LoVo (cell line): ENCODE measurements at places on chromosomes 1 and 21.

DNA sequence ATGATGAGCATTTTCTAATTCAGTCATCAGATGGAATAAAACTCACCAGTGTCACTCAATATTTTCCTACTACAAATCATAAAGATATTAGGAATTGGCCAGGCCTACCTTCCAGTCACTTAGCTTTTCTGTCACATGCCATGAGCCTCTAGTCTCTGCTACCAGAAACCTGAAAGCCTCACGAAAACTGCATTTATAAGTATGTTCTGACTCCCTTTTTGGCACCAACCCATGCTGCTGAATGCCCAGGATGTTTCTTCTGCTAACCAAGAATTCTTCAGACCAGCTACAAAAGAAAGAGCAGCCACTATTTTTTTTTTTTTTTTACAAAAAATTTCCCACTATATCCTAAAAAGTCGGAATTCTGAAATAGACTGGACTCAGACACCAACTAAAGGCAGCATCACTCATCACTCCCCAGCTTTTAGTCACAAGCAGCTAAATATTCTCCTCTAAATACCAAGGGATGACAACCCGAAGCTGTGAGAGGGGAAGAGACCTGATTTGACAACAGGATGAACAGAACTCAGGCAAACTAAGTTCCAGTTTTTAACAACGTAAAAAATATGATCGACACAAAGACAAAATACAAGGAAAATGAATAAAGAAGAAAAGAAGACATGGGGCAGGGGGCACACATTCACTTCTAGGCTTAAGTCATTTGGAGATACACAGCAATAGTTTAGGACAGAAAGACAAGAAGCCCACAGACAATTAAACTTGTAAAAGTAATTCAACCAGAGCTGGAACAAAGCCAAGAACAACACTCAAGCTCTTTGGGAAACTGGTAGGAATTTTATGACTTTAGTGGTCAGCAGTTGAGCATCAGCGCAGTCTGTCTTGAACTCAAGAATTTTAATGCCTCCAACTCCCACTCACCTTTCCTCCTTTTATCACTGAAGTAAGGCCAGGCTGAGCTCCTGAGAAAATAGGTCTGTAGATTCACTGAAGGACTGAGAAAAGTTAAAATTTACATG is 1.7 kb downstream of the DCAF8 start:
- peak; percentile 82 for DNase-seq

- peak; percentile 48 for DNase-seq
Measured at GRCh38 chr1:26772687-26773086, 15.1 kb upstream of the PIGV start.

DNA sequence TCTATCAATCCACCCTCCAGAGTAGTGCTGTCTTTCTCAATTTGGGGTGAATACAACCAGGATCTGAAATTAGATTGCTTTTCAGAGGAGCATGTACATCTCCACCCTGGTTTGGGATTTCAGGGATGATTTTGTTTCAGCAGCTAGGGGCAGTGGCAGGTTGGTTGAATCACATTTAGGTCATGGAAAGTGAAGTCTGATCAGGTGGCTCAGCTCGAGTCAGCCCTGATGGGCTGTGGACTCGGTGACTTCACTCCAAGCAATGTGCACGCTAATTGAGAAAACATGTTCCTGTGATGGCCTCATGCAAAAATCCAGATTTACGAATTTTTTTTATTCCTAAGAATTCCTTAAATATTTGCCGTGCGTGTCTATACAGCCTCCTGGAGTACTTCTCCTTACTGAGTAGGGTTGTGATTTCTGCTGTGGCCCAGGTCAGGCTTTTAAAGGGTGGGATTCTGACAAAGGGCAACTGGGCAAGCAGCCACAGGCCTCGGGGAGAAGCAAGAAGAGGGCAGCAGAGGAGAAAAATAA is 7.5 kb downstream of the NGF start:
- DNase-seq, result no peak

GRCh38 chr1:18893120-18893519 is 9.2 kb downstream of the ALDH4A1 start:
- no peak for DNase-seq

DNA sequence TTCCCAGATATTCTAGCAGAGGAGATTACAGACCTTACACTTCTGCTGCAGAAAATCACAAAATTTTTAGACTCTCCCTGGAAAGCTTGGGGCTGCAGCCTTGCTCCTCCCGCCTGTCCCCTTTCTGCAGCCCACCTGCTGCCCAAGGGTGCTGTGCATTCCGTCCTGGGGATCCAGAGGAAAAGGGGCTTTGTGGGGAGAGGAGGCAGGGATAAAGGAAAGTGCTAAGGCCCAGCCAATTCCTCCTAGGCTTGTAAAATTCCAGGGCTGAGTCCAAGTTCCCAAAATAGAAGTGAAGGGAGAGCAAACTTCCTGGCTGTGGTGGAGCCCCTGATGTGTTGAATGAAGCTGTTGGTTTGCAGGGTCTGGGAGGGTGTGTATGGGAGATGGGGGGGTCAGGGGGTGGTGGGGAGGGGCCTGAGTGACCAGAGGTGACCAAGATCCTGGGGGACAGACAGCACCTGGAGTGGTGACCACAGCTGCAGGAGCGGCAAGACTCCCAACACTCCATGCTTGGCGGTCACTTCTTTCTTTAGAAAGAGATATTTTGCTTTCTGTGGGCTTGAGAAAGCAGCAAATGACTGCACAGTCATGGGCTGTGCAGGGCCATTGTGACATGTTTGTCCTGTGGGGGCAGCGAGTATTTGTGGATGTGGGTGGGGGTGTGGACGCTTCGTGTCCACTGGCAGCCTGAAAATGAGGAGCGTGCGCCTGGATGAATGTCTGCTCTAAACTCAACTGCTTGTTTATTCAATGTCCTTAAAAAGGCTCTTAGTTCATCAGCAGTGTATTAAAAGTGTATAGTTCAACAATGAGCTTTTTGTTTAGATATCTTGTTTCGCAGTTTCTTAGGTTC is 68.4 kb downstream of the TLR5 start:
- no peak for DNase-seq

- no peak for DNase-seq
Measured at GRCh38 chr1:167453123-167453522, 65.2 kb downstream of the CD247 start.

GRCh38 chr21:42080788-42081083 is 9.6 kb downstream of the UMODL1 start:
- no peak for DNase-seq

DNA sequence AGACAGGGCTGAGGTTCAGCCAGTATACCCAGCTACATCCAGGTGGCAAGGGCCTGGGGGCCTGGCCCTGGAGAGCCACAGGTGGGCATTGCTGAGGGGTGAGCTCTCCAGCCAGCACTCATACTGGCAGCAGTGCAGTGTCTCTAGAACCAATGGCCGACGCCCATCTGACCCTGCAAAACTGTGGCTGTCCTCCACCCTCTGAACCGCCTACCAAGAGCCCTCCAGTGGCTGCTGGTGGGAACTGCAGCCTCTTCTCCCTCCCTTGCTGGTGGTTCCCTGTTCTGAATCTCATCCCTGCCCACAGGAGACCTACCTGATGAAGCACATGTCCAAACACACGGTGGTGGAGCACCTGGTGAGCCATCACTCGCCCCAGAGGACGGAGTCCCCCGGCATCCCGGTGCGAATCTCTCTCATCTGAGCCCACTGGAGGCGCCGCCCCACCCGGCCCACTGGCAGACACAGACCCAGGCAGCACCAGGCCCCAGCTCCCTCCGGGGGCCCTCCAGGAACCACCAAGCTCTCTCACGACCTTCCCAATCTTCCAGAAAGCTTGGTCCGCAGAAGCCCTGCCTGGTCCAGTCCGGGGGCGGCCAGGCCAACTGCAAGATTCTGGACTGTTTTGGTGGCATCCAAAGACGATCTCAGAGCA is 22.1 kb downstream of the A3GALT2 start:
- DNase-seq, result peak; percentile 53

DNA sequence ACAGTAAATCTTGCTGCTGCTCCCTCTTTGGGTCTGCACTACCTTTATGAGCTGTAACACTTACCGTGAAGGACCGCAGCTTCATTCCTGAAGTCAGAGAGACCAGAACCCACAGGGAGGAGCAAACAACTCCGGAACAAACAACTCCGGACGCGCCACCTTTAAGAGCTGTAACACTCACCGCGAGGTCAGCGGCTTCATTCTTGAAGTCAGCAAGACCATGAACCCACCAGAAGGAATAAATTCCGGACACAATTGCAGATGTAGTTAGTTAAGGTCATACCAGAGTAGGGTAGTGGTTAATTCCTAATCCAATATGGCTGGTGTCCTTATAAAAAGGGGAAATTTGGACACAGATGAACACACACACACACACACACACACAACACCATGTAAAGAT is 37.7 kb downstream of the VTCN1 start:
- no peak for DNase-seq

- no peak for DNase-seq
Measured at GRCh38 chr1:56320464-56321149, 258.8 kb downstream of the PLPP3 start.

- DNase-seq, result no peak
Measured at GRCh38 chr1:175332515-175332914, 139.9 kb upstream of the KIAA0040 start.

DNA sequence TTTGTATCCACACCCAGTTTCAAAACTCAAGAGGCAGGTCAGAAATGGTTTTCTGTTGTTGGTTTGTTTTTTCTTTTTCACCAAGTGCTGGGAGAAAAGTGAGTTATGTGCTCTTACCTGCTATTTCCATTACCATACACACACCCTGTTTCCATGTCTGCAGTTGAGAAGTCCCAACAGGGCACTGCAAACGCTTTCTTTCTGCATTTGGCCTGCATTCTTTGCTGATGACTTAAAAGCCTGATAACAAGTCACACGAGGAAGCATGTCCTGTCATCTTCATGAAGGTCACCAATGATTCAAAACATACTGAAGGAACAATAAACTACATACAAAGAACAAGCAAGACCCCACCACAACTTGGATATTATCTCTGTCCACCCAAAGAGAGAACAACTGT is 24.8 kb upstream of the KCNE1 start:
- DNase-seq, result no peak

DNA sequence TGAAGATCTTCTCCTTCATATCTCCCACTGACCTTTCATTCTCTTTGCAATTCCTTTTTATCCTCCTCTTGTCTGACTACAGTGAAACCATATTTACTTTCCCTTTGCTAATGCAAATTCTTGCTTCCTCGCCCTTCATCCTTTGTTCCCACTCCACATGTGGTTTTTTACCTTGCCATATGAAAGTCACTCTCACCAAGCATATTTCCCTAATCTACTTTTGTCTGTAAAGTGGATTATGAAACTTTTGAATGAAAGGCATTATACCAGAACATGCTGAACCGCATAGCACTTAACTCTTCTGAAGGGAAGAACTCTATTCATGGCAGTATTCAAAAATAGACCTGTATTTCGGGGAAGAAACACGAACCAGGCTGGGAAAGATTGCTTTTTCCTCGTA is 8.0 kb upstream of the TMPRSS15 start:
- no peak for DNase-seq

DNA sequence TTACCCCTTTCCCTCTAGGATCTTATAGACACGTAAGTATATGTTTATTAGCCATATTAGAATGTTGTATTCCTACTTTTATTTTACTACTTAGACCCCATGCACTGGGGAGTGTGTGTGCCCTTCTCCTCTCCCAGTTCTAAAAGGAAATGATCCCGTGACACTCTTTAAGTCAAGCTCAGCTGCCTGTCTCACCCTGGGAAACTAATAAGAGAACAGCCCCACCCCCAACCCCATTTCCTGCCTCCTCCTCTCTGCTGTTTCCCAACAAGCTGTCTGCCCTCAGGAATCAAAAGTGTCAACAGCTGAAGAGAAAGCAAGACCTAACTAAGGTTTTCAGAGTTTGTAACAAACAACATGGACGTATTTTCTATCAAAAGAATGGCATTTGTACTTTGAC is 92.6 kb upstream of the VAV3 start:
- DNase-seq, result no peak

GRCh38 chr21:46468108-46468774 is 9.6 kb downstream of the DIP2A start:
- no peak for DNase-seq

DNA sequence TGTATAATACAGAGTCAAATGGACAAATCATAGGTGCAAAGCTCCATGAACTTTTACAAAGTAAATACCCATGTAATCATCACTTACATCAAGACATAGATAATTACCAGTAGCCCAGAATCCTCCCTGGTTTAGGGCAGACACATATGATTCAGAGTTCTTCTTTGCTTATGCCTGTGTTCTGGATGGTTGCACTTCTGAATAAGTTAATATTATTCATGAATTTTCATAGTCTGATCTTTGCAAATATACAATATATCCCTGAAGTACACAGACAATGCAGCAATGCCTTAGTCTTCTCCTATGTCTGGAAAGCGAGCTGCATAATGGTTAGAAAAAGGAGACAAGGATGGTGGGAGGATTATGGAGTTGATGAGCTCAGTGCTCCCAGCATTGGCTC is 122.4 kb upstream of the PLXNA2 start:
- no peak for DNase-seq

DNA sequence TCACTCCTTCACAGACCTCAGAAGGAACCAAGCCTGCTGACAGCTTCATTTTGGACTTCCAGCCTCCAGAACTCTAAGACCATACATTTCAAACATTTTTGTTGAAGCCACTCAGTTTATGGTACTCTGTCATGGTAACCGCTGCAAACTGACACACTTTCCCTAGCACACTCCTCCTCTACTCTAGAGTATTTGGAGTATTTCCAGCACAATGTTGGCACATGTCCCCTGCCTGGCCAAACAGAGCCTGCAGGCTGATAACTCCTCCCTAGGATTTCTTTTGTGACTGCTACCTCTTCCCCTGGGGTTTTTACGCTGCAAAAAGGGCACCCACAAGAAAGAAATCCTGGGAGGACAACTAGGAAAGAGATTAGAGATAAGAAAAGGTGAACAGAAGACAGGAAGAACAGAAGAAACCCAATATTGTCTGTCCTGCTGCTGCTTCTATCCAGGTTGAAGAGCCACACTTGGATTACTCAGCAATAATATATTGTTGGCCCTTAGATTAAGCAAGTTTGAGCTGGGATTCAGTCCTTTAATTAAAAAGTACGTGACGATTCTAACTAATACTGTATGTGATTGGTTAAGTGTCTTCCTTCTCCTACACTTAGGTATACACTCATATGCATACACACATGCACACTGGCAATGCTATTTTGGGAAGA is 844.1 kb downstream of the LTN1 start:
- DNase-seq, result no peak

- DNase-seq, result no peak
Measured at GRCh38 chr1:40921981-40922677, 57.4 kb upstream of the CTPS1 start.
